Smooth muscle cell of the brain vasculature (primary cell): ENCODE measurements at places on chromosomes 7 and 10.

- DNase-seq = no peak
Observed at GRCh38 chr10:82267960-82268359, 393.0 kb downstream of the NRG3 start.

- no peak for DNase-seq
Observed at GRCh38 chr7:50298811-50299562, 5.5 kb upstream of the IKZF1 start.

DNA sequence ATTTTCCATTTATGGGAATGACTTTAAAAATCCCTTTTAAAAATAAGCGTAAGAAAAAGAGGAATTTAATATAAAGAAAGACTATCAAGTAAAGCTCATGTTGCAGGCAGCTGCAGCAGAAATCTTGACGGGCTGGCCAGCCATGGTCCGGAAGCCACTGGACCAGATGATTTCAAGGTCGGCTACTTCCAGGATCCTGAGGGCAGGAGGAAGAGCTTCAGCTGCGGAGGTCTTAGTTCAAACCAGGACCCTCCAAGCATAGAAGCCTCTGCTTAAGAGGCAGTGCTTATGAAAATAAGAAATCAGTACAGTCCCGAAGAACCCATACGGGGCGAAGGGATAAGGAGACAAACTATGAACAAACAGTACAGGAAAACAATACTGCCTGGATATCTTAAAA lies 220.2 kb upstream of the CELF2 start:
- no peak for DNase-seq

DNA sequence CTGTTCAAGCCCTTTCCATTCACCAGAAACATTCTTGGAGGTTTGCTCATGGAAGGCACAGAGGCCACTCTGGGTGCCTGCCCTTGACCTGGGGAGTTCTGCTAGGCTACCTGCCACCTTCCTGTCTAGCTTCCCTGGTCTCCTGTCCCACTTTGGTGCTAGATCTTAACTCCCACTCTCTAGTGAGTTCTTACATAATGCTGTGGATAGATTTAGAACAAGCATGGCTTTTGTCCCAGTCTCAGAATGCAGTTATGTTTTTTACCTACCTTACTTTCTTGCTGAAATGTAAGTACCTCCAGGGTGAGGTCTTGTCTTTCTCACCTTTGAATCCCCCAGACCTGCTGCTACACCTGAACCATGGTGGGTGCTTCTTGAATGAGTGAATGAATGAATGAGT lies 1252.3 kb downstream of the TYW1 start:
- no peak for DNase-seq

DNA sequence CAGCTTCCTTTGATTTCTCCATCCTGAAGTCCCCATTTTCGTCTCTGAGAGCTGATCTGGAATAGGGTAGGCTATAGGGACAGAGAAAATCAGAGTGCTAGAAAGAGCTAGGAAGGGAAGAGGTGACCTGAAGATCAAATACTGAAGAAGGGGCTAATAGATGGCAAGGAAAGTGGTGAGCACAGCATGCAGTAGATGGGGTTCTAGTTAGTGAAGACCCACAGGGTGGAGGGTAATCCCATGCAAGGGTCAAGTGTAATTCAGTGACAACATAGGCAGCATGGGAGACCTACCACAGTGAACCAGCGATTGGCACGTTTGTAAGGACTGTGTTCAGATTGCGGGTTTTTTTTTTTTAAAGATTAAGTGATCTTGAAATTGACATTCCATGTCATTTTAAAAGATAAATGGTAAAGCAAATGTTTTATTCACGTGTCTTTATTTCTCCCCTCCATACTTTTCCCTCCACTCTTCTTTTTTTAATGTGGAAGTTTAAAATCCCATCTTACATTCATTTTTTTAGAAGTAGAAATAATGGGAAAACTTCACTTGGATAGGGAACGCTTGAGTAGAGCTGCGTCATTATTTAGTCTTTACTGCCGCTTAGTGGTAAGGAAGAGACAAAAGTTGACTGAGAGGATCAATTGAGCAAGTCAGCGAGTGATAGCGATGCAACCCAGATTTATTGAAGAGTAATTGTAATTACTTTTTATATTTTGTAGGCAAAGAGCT lies 21.0 kb upstream of the ABI1 start:
- no peak for DNase-seq

DNA sequence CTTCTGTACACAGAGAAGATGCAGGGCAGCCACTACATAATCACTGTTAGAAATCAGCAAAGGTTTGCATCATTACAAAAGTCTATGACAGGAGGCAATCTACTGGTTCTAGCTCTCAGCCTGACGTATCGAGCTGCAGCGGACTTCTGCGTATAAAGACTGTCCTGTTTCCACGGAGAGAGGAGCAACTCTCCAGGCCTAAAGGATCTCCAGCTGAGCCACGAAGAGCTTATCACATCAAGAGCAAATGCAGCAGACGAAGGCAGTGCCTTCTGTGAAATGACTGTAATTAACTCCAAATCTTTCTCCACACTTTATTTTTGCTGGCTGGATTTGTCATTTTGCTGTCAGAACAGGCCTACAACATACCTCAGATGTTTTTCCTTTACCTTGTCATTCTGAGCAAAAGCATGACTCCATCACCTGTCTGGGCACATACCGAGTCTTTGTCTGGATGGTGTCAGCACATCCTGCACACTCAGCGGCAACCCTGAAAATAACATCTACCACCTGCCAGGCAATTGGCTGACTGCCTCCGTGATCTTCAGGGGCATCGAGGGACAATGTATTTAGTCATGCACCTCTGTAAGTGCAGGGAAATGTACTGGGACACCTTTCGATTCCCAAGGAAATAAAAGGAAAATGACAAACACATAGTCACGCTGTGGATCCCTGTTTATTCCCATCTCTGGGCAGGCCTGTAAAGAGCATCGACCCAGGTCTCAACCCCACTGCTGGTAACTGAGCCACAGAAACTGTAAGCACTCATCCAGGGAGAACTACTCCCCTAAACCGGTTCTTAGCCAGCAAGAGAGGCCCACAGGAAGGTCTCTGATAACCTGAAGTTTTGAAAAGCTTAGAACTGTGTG lies 26.3 kb upstream of the SH3PXD2A start:
- DNase-seq = no peak
